Stimulated activated CD8-positive, alpha-beta memory T cell treated with anti-CD3 and anti-CD28 coated beads, Interleukin-4, amount 100 ng/mL, for 48 hours (primary cell): ENCODE measurements at places on chromosomes 16 and 17.

GRCh38 chr17:43468691-43469139, 15.1 kb upstream of the DHX8 start:
- no peak for DNase-seq

- no peak for DNase-seq
These were observed 6.1 kb upstream of the CDR2 start for GRCh38 chr16:22380529-22380928.

DNA sequence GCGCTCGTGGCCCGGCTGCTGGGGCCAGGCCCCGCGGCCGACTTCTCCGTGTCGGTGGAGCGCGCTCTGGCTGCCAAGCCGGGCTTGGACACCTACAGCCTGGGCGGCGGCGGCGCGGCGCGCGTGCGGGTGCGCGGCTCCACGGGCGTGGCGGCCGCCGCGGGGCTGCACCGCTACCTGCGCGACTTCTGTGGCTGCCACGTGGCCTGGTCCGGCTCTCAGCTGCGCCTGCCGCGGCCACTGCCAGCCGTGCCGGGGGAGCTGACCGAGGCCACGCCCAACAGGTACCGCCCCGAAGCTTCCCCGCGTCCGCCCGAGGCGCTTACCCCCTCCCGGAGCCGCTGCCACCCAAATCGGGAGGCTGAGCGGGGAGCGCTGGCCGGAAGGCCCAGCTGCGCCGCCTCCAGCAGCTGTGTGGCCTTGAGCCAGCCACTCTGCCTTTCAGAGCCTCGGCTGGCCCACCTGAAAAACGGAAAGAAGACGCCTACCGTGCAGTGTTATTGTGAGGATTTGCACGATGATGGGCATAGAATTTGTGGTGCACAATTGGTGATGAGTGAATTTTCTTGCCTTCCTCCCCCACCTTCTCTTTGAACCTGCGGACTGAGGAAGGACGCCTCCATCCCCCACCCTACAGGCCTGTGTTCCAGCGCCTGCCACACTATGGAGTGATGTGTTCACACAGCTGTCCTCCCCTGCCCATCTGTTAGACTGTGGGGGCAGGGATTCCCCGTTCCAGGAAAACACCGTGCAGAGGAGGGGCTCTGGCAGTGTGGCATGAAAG, 523 bp downstream of the NAGLU start:
- peak; percentile 84 for DNase-seq

DNA sequence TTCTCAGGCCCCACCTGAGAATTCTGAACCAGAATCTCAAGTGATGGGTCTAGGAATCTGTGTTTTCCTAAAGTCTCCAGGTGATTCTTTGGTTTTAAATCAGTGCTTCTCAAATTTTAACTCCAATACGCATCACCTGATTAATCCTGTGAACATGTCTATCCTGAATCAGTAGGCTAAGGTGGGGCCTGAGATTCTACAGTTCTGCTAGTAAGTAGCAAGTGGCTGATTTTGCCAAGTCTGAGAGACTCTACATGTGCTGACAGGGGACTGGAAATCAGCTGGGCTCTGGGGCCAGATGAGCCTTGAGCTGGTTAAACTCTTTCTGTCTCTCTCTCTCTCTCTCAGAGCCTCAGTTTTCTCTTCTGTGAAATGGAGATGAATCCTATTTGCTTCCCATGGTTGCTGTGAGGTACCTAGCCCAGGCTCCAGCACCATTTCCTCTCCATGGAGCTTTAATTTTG, 9.0 kb downstream of the CCR7 start:
- DNase-seq: no peak

- DNase-seq: no peak
These were observed 9.8 kb downstream of the ASPA start for GRCh38 chr17:3485481-3486068.

GRCh38 chr17:82056729-82057621, 5.3 kb downstream of the GPS1 start:
- DNase-seq: no peak

DNA sequence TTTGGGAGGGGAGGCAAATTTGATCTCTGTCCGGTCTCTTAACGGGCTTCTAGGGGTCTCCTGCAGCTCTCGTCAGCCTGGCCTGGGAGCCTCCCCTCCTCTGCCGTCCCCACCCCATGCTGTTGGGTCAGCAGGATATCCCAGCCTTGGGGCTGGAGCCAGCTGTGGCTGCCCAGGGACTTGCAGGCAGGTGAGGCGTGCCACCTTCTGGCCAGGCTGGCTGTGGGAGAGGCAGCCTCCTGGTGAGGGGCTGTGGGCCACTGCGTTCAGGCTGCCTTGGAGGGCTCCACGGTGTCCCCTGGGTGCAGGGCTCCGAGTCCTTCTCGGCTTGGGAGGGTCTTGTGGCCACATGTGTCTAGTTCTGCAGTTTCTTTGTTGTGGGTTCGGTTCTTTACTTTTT, 34.6 kb downstream of the TBCD start:
- DNase-seq: no peak

- no peak for DNase-seq
These were observed 18.2 kb downstream of the VMP1 start for GRCh38 chr17:59725691-59726090.

- DNase-seq: no peak
These were observed 24.1 kb downstream of the PSMD7 start for GRCh38 chr16:74320707-74321106.

DNA sequence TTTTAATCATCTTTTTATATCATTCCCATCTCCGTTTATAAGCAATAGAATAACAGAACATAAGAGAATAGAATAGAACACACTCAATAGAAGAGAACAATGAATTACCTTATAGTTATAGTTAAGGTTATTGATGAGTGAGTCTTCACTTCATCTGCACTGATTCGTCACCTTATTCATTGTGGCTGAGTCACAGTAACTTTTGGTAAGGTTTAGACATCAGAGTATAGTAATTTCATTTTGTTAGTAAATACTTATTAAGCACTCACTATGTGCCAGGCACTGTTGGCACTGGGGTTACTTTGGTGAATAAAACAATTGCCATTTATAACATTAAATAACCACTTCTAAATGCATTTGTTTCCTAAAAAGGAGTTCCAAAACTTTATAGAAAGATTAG, 22.5 kb downstream of the PHKB start:
- DNase-seq: no peak

- no peak for DNase-seq
These were observed 216.9 kb upstream of the GSE1 start for GRCh38 chr16:85395913-85396878.
